ENCODE measurements at places on chromosomes 13 and 19. TPM values are rescaled to one million over a fixed set of nuclear protein-coding genes. Genes with fewer than 3 reads are reported as not detected.
A peak's percentile ranks its signal among the peaks of the same experiment; 100 is the strongest.

DNA sequence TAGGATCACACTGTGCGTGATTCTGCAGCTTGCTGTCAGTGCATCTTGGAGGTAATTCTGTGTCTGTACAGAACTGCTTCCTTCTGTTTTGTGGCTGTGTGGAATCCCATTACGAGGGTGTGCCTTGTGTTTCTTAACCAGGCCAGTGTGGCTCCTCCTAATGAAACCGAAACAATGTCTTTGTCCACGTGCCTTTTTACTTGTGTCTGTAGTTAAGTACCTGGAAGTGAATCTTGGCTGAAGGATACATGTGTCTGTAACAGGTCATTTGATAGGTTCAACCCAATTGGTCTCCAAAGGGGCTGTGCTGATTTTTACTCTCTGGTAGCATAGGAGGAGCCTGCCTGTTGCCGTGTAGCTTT is 13.1 kb downstream of the NOP53 start:
- no peak for DNase-seq

Gene SYDE1
- total RNA-seq, result 22.6 TPM

GRCh38 chr13:29993716-29994488 is 143.5 kb upstream of the UBL3 start:
- peak; percentile 4 for DNase-seq

Gene ADGRL1
- total RNA-seq, result 13.0 TPM

- no peak for DNase-seq
Observed at GRCh38 chr19:45099467-45100191, 6.7 kb downstream of the PPP1R37 start.

Gene GPR12
- total RNA-seq, result not detected

DNA sequence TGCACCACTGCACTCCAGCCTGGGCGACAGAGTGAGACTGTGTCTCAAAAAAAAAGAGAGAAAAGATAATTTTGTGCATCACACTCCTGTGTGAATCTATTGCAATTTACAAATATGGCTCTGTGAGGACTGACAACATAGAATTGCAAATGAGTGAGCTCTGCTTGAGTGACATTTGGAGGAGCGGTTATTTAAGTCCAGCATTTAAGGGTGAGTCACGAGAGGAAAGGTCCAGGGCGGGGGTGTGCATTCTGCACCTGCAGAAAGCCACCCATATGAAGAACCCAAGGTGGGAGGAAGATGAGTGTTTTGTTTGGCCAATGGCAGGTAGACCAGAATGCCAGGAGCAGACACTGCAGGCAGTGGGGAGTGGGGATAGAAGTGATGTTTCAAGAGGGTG is 58.5 kb downstream of the DGKH start:
- DNase-seq, result peak; percentile 35

Gene ZSCAN5B
- total RNA-seq, result not detected

GRCh38 chr19:55581145-55581822 is 636 bp upstream of the ZNF579 start:
- DNase-seq, result peak; percentile 17

DNA sequence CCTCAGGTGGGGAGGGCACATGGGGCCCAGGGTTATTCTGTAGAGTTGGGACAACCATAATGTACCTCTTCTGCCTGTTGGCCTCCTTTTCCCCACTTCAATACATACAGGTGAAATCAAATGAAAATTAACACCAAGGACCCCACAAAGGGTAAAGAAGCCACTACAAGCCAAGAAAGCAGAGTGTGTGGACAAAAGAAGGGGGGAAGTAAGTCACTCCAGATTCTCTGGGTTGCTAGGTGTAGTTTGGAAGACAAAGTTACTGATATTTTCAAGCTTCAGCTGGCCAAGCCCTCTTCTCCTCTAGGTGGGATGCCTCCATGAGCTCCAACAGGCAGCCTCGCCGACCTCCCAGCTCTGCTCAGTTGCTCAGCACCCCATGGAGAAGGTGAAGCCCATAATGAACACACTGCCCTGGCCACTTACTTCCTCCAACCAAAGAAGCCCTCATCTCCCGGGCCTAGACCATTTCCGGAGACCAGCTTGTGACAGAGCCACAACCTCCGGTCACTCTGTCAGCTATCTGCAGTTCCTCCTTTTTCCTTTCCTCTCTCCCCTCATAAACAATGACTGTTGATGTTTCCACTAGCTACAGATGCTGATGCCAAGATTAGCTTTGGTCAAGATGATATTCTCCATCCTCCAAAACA is 66.8 kb upstream of the MED4 start:
- no peak for DNase-seq

DNA sequence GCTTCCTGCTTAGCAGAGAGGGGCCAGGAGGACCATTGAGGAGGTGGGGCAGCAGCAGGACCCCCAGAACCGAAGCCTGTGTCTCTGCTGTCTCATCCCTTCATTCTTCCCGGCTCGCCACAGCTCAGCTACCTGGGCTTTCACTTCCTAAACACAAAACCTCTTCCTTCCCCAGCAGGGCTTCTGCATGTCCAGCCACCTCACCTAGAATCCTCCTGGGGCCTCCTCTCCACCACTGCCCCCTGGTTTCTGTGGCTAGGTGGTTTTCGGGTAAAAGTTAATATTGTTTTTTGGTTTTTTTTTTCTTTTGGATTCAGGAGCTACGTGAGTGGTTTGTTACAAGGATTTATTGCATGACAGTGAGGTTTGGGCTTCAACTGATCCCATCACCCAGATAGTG is 61.8 kb upstream of the PABPC3 start:
- DNase-seq, result no peak

Gene TRPC4
- not detected for total RNA-seq

GRCh38 chr13:99659226-99659625 is 158.0 kb downstream of the TM9SF2 start:
- no peak for DNase-seq

Gene CACNG6
- not detected for total RNA-seq

DNA sequence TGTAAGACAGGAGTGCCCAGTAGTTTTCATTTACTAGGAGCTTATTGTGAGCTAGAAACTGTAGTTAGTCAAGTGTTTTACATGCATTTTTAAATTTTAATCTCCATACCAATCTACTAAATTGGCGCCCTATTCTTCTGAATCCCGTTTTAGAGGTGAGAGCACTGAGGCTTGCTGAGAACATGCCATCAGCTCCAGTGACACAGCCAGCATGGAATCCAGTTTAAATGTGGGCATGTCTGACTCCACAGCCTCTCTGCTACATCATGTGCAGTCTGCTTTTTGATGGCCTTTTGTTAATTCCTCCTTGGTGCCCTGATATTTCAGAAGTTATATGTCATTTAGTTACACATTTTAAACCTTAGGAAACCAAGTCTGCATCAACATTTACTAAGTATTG is 325.4 kb downstream of the DLEU7 start:
- DNase-seq, result no peak

Gene CYP2F1
- total RNA-seq, result not detected

DNA sequence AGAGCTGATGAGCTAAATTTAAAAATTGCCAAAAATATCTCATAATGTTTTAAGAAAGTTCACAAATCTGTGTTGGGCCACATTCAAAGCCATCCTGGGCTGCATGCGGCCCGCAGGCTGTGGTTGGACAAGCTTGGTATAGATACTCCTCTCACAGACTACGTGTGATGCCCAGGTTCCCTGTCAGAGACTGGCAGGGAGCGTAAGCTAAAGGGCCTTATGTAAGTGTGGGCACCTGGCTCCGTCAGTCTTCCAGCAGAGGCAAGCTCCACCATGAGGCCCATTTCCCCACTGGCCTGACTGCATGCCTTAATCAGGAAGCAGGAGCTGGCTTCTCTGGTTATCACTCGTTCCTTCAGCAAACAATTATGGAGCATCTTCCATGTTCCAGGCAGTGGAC is 200.2 kb downstream of the FOXO1 start:
- DNase-seq, result no peak

- DNase-seq, result no peak
Observed at GRCh38 chr19:28288572-28289264, 924.2 kb downstream of the UQCRFS1 start.

DNA sequence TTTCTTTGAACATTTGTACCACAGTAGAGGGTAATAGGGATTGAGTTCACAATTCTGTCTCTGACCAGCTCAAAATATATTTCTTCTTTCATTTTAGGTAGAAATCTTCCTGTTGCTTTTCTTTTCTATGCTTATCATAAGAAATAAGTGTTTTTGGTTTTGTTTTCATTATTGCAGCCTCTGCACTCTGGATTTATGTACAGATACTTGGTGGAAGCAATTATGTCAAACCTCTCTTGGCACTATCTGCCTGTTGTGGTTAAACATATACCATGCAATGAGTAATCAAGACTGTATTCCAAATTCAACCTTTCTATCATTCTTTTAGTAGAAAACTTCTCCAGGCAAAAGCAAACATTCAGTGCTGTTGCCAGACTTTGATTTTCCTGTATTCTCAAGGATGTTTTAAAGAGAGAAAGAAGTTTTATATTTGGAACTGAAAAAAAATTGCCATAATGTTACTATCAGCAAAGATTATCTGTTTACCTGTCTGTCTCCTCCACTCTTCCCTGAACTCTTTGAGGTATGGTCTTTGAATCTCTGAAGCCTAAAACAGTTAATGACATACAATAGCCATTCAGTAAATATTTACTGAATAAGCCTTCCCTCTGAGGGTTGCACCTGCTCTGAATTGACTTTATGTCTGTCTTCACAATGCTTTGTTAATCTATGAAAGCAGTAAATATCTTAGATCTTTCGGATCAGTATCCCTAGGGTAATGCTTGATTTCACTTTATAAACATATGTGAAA is 612.5 kb upstream of the PRR20A start:
- DNase-seq, result no peak

Gene TEX26
- not detected for total RNA-seq

- no peak for DNase-seq
Observed at GRCh38 chr19:15399635-15400034, 19.2 kb downstream of the AKAP8L start.

- DNase-seq, result peak; percentile 67
Observed at GRCh38 chr13:98576963-98577835, at the start of gene STK24. Gene STK24, minus strand, starts transcription at chr13:98577107. Its CDS starts 321 bp downstream, at chr13:98576786.

DNA sequence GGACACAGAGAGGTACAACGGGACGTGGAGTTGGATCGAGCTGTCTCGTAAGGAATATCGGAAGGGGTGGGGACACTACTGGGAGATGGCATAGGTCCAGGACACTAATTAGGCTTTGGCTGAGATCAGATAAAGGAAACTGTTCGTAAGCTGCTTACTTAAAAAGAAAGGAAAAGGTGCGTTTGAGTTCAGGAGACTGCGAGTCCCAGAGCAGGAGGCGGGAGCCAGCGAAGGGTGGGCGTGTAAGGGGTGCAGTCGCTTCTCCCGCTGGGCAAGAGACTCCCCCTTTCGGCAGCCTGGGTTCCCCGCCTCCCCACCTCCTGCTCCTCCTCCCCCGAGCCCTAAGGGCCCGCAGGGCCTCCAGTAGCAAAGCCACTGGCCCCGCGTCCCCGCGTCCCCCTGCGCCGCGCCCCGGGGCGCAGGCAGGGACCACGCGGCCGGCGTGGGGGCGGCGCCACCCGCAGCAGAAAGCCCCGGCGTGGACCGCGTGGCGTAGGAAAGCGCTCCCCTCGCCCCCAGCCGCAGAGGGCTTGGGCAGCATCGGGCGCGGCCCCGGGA is 547 bp downstream of the ABCC4 start:
- peak; percentile 38 for DNase-seq

Gene FOSB
- 13.3 TPM for total RNA-seq

Gene CAMSAP3
- 6.7 TPM for total RNA-seq

Gene TUBA3C
- total RNA-seq, result not detected

GRCh38 chr19:30344446-30345425 is 27.4 kb upstream of the ZNF536 start:
- no peak for DNase-seq

GRCh38 chr19:46404055-46404752 is 9.2 kb downstream of the CCDC8 start:
- no peak for DNase-seq

GRCh38 chr19:46970815-46971214 is 48.8 kb upstream of the NPAS1 start:
- no peak for DNase-seq

- DNase-seq, result no peak
Observed at GRCh38 chr13:32902874-32903273, 113.3 kb upstream of the KL start.

- no peak for DNase-seq
Observed at GRCh38 chr13:34207872-34208271, 389.9 kb downstream of the RFC3 start.

DNA sequence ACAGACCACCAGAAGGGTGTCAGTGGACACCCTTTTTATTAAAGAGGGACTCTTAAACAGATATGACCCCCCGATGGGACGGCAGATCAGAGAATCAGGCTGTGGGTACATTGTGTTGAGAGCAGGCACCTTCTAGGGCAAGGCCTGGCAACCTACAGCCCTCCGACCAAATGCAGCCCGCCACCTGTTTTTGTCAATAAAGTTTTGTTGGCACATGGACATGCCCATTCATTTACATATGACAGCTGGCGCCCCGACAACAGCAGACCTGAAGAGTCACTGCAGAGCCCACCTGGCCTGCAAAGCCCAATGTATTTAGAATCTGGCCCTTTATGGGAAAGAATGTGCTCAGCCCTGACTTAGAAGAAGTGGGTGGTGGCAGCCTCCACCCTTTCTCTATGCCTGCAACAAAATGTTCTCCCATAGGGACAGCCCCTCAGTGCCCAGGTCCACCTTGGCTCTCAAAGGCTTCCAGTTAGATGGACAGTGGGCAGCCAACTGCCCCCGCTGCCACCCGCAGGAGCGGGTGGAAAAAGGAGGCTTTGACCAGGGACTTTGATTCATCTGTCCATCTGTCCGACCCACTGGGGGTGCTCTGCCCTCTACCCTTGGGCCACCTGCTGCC is 184.9 kb downstream of the PTPRS start:
- DNase-seq, result no peak

- no peak for DNase-seq
Observed at GRCh38 chr13:100399455-100399854, 189.1 kb downstream of the GGACT start.

- DNase-seq, result peak; percentile 74
Observed at GRCh38 chr19:55460670-55461258, 678 bp downstream of the ISOC2 start.

- DNase-seq, result no peak
Observed at GRCh38 chr13:94327318-94327717, 152.2 kb downstream of the DCT start.

DNA sequence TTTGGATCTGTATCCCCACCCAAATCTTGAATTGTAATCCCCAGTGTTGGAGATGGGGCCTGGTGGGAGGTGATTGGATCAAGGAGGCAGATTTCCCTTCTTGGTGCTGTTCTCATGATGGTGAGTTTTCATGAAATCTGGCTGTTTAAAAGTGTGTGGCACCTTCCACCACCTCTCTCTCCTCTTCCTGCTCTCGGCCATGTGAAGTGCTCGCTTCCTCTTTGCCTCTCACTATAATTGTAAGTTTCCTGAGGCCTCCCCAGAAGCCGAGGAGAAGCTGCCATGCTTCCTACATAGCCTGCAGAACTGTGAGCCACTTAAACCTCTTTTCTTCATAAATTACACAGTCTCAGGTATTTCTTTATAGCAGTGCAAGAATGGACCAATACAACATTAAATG is 15.7 kb downstream of the COMMD6 start:
- DNase-seq, result no peak

All from MCF 10A (cell line).